ENCODE measurements at places on chromosomes 16 and 17.
A peak's percentile ranks its signal among the peaks of the same experiment; 100 is the strongest.

- no peak for DNase-seq
Measured at GRCh38 chr16:79658301-79659033, 57.9 kb upstream of the MAF start.

DNA sequence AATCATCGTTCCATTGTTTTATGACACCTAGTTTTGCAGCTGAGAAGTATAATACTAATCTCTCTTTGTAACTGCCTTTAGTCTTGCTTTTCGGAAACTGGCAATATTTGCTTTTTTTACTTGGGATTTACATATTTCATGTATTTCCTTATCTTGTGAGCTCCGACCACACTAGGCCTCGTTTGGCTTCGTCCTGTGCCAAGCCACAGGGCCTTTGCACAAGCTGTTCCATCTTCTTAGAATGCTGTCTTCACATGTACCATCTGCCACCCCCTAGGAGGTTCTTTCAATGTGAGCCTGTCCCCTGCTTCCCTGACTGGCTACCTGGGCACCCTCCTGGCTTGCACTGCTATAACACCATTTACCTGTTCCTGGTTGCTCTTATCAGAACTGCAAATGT is 77.2 kb downstream of the SHISA6 start:
- no peak for DNase-seq

DNA sequence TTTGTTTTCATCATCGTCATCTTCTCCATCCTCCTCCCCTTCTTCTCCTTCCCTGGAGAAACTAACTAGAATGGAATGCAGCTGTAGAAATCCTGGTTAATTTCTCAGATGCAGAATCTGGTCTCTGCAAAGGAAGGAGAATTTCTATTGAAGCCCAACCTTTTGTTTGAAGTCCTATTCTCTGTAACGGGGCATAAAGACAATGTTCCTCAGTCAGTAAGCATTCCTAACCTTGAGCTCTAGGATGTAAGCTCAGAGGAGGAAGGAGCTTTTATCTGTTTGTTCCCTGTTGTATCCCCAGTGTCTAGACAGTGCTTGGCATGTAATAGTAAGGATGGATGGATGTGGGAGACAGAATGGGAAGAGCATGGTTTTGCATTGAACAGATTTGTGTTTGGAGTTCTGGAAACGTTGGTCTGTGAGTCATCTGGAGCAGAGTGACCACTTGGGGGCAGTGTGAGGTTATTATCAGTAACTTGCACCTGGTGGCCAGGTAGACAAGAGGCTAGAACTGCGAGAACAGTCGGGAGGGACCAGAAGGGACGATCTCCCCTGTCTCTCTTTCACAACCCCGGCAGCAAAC is 363.7 kb downstream of the SNX29 start:
- peak; percentile 64 for DNase-seq

GRCh38 chr16:5071341-5071680 is 332 bp upstream of the ALG1 start:
- DNase-seq, result no peak

DNA sequence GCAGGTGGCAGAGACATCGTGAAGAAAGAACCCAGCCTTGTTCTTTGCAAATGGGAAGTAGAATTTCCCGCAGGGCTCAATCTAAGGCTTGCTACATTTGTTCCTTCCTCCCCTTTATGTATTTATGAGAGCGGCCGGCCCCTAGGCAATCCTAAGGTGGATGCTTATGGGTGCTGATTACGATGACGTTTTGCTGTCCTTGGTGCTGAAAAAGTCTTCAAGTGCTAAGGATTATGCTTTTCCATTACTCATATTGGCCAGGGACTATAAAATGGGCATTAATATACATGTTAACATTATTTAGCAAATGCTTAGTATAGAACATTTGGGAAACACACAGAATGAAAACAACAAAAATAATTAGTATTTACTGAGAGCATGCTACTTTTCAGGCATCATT is 313.3 kb upstream of the XYLT1 start:
- peak; percentile 9 for DNase-seq

DNA sequence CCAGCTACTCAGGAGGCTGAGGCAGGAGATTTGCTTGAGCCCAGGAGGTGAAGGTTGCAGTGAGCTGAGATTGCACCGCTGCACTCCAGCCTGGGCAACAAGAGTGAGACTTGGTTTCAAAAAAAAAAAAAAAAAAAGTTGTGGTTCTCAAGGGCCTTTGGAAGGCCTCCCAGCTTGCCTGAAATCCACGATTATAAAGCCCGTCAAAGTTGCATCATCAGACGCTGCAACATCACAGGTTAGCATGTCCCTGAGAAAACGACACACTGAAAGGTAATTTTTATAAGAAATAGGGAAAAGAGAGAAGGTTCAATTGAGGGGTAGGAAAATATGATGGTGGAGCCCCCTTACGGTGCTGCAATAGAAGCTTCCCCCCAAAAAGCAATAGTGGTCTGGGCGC is 4.6 kb upstream of the LYZL6 start:
- DNase-seq, result no peak

GRCh38 chr17:73378974-73379470 is 67.2 kb upstream of the CDC42EP4 start:
- DNase-seq, result no peak

DNA sequence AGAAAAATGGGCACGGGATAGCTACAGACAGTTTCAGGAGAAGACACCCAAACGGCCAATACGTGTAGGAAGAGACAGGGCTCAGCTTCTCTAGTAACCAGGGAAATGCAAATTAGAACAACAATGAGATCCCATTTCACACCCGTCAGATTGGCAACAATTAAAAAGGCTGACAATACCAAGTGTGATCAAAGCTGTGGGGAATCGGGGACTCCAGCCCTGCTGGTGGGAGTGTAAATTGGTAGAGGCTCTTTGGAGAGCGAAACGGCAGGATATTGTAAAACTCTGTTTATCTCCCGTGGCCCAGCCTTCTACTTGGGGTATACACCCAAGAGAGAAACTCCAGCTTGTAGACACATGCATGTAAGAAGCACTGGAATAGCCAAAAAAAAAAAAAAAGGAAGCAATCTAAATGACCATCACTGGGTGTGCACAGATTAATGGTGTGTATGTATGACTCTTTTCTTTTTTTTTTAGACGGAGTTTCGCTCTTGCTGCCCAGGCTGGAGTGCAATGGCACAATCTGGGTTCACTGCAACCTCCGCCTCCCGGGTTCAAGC is 27.5 kb downstream of the MYBBP1A start:
- DNase-seq, result no peak

- DNase-seq, result no peak
Measured at GRCh38 chr17:21198411-21198810, 15.6 kb downstream of the TMEM11 start.

DNA sequence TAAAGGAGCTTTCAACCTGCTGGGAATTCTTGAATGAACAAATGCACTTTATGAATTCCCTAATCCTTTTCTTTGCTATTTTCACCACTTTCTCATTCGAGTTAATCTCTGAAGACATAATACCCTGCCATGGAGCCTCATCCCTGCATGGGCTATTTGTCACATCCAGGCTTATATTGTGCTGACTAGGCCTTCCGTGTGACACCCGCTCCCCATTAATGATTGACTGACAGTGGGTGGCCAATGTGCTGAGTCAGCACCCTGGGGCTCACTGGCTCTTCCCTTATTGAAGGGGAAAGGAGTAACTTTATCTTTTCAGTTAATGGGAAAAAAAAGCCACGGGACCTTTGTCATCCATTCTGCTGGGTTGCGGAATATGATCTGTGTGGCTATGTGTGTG is 1024.8 kb upstream of the EEF2KMT start:
- DNase-seq, result no peak

DNA sequence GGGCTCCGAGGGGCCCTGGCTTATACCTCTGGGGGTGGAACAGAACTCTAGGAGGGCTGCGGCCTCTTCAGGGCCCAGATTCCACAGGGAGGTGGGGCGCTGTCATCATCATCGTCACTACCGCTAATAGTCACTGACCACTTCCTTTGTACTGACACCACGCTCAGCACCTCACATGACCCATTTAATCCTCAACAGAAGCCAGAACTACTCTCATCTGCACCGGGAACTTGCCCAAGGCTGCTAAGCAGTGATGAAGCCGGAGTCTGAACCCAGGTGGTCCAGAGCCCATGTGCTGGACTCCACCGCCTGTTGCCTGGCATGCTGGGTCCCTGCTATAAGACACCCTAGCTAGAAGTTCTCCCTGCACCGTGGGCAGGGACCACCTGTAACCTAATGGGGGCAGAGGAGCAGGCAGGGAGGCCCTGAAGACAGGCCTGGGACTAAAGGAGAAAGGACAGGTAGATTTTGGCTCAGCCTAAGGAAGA is 12.0 kb downstream of the UNC13D start:
- peak; percentile 52 for DNase-seq

DNA sequence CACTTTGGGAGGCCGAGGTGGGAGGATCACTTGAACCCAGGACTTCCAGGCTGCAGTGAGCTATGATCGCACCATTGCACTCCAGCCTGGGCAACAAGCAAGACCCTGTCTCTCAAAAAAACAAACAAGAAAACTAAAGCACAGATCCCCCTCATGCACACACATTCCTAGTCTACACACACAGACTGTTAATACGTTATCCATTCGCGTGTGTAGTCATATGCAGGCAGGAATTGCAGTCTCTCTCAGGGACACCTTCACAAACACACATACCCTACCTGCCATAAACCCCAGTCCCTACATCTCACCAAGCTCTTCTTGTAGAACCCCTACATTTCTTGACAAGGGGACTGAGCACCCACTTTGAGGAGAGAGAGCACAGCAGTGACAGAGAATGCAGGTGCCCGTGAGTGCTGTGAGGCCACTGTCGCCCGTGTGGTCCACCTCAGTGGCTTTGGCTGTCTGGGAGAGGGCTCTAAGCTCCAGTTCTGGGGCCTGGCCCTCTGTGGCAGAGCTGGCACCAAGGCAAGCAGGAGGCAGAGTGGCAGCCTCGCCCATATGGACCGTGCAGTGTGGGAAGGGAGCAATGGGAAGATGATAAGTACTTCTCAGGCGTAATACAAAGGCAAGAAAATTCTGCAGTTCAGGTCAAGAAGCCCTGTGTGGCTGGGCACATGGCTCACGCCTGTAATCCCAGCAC is 59.0 kb upstream of the RPH3AL start:
- no peak for DNase-seq

- peak; percentile 68 for DNase-seq
Measured at GRCh38 chr17:82871056-82871775, 31.4 kb upstream of the ZNF750 start.

GRCh38 chr16:15553313-15554088 is 89.5 kb downstream of the MARF1 start:
- peak; percentile 65 for DNase-seq

DNA sequence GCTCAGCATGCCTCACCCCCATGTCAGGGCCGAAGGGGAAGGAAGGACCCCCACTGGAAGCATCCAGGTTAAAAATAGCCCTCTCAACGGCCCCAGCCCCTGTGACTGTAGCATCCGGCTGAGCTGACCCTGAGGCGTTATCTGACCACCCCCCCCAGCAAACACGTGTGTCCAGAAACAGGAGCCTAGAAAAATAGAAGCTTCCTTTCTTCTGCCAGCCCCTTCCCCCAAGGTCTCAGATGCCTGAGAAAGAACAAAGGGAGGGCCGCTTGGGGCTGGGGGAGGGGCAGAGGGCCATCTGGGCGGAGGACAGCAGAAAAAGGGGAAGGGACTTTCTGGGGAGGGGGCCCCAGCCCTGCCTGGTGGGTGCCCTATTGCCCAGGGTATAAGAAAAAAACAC is 55.8 kb downstream of the ACTG1 start:
- no peak for DNase-seq

- DNase-seq, result no peak
Measured at GRCh38 chr16:530111-530817, 2.8 kb downstream of the CAPN15 start.

DNA sequence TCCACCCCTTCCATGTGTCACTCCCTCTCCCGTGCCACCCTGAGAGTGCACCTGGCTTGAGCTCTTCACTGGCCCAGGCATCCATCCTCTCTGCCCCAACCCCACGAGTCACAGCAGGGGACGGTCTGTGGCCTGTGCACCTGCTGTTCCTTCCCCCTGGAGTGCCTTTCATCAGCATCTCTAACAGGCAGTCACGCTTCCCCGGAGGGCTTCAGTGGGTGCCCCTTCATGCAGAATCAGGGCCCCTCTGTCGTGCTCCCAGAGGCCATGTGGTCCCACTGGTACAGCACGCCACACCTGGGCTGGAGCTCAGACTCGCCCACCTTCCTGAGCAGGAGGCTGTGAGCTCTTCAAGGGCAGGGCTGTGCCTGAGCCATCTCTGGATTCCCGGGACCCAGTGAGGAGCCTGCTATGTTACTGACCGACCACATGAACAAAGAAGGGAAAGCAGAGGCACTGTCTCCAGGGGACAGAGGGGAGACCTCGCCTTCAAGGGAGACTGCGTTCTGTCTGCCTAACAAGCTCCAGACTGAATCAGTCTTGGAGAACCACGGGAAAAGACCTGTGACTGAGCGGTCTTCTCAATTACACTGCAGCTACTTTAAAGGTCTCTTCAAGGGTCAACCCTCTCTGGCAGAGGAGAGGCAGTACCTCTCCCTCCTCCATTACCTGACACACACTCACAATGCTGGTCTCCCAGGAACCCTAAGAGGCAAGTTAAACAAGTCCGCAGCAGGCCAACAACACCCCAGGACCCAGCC is 78.8 kb upstream of the DOC2B start:
- DNase-seq, result no peak

DNA sequence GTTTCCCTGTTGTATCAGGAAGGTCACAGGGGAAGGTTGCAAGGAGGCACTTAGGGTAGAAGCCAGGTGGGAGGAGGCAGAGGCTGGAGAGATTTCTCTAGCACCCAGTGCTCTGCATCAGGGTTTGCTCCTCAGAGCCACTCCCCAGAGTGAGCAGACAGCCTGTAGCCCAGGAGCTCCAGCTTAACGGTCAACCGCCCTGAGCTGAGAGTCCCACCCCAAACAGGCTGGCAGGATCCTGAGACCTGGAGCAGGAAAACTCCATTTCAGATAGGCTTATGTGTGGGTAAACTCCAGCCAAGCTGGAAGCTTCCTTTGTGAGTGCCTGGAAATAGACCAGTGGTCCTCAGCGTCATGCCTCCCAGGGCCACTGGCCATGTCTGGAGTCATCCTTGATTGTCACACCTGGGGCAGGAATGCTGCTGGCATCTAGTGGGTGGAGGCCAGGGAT is 37.9 kb downstream of the MPRIP start:
- DNase-seq, result no peak

DNA sequence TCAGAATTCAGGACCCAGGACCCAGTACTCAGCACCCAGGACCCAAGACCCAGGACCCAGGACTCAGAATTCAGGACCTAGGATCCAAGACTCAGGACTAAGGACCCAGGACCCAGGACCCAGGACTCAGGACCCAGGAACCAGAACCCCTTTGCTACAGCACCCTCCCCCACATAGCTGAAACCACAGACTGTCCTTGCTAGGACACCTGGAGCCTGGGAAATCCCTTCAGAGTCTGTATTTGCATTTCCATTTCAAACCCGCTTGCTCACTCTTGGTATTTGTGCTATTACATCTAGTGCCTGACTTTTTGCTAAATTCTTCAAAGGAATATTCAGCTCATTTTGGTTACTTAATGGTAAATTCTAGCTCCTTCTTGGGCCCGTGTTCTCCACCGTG is 275.8 kb upstream of the MAF start:
- DNase-seq, result no peak

GRCh38 chr17:32927724-32928585 is at the start of gene TMEM98:
Gene TMEM98 (plus strand): TSS chr17:32928153. CDS start chr17:32931529, 3,376 bp downstream.
- DNase-seq, result no peak

GRCh38 chr16:55559233-55559632 is 7.3 kb upstream of the CAPNS2 start:
- no peak for DNase-seq

GRCh38 chr17:10471858-10472257 is 2.5 kb upstream of the MYH4 start:
- no peak for DNase-seq
